ENCODE measurements at places on chromosomes 1 and 21.

DNA sequence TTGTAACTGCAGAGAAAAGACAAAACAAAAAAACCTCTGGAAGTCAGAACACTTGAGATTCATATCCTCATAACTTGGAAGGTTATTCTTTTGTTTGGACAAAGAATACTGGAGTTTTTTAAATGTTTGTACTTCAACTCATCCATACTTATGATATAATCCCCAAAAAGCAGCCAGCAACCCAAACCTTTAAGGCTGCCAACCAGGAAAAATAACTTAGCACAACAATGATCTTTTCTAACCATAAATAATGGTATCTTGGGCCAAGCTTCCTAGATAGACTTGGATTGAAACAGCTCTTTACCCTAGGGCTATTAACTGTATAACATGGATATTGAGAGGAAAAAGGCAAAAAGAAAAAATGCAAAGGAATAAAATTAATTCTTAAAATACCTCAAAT is 335.1 kb downstream of the LTN1 start:
- DNase-seq = no peak

DNA sequence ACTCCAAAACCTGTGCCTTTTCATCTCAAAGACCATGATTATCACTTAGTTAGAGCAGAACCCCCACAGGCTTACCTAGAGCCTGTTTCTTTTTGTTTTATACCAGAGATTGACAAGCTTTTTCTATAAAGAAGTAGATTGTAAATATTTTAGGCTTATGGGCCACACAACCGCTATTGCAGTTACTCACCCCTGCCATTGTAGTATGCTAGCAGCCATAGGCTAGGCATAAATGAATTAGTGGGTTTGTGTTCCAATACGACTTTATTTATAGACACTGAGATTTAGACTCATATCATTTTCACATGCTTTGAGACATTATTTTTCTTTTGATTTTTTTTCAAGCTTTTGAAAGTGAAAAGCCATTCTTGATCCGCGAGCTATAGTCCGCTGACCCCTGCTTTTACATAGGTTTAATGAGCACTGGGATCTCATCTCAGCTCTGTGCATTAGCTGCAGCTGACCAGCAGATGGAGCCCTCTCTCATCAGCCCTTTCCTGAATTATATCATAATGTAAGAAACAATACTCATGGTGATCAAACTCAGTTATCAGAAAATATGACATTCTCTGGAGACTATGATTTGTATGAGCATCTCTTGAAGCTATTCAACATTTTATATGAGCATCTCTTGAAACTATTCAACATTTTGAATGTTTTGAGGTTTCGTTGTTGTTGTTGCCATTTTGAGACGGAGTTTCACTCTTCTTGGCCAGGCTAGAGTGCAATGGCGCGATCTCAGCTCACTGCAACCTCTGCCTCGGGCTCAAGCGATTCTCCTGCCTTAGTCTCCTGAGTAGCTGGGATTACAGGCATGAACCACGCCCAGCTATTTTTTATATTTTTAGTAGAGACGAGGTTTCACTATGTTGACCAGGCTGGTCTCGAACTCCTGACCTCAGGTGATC is 111.9 kb upstream of the L1TD1 start:
- DNase-seq = no peak

- DNase-seq = no peak
These were observed 99.6 kb downstream of the RUNX1 start for GRCh38 chr21:34949499-34949898.

DNA sequence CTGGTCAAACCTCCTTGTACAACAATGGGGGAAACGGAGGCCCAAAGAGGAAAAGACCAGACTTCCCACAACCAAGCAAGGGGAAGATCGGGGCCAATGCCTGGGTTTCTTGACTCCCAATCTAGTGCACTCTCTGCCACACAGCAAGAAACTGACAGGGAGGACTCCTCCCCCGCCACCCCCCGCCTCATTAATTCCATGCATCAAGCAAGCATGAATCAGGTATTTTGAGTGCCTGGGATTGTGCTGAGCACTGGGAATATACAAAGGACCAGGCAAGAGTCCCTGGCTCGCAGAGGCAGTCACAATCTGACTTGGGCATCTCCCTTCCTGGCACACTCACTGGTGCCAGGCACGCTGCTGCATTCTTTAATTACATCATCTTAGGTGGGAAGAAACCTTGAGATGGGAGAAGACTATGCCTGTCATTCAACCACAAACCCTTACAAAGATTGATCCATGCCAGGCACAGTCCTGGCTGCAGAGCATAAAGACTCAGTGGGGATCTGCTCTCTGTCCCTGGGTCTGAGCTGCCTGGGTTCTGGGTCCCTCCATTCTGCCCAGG is 4.4 kb upstream of the KCNC4 start:
- no peak for DNase-seq

- DNase-seq = no peak
These were observed 173.5 kb downstream of the PSMG1 start for GRCh38 chr21:39009587-39010225.
